ENCODE measurements at places on chromosomes 2 and 18. TPM values are rescaled to one million over a fixed set of nuclear protein-coding genes. Genes with fewer than 3 reads are reported as not detected.

NEU2 gene
- polyA plus RNA-seq, result not detected

SATB2 gene
- 7.2 TPM for polyA plus RNA-seq

RAB6D gene
- 0.17 TPM for polyA plus RNA-seq

TMEM17 gene
- 1.8 TPM for polyA plus RNA-seq

PPP1R7 gene
- polyA plus RNA-seq, result 116 TPM

ALLC gene
- not detected for polyA plus RNA-seq

DCDC2C gene
- polyA plus RNA-seq, result not detected

IL1RL1 gene
- 1.7 TPM for polyA plus RNA-seq

DNA sequence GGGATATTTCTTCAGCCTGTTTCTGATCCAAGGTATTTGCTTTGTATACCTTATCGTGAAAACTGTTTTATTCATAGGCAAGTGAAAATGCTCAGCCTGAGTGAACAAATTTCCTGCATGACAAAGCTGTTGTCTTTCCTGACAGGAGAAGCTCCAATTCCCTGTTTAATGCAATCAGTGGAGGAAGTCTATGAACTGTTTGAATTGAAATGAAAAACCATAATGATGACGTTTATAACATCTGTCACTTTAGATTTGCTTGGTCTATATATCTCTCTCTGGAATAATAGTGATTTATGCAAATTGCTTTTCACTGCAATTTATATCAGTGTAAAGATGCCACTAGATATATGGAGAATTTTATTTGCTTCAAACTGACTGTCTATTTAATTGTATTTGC is 239.4 kb upstream of the HNMT start:
- no peak for DNase-seq

DNA sequence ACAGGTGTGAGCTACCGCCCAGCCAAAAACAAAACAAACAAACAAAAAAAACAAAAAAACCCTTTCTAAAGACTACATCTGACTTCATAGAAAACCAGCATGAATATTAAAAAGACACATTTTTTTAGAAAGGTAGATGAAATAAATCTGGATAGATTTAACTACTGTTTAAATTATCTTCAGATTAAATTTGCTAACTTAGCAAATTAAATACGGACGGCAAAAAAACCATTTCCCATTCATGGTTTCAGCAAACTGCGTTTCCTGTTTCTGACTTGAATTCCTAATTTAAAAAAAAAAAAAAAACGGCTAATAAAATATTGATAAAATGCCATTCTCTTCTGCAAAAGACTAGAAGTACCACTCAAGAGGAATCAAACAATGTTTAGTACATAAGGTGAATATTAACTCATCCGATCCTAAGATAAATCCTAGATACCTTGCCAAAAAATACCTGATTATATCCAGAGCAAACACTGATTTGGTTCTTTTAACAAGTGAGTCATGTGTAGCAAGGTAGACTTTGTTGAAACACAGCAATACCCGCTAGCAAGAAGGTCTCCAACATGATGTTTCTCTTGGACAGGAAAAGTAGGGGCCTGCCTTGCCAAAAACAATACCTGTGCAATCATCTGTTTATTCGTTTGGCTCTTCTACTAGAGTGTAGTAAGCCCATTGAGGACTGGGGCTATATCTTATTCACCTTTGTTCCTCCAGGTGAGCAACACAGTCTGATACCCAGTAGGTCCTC is 96.2 kb downstream of the BARD1 start:
- DNase-seq, result no peak

GRCh38 chr2:168663993-168664392 is 138.4 kb upstream of the NOSTRIN start:
- DNase-seq, result peak; percentile 32

DNA sequence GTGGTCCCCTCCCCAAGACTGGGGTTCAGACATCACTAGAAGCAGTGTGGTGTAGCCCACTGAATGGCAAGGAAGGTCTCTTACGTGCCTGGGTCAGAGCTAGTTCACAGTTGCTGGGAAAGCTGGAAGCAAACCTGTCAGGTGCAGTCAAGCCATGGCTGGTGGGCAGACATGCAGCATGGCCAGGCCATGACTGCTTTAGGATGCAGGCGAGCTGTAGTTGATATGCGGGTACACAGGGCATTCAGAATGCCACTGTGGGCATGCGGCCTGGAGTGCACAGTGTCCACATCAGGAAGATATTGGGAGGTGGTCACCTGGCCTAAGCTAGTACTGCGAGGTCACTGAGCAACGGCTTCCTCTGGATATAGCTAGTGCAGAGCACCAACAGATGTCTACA is 11.8 kb upstream of the SLC9A4 start:
- DNase-seq, result no peak

DNA sequence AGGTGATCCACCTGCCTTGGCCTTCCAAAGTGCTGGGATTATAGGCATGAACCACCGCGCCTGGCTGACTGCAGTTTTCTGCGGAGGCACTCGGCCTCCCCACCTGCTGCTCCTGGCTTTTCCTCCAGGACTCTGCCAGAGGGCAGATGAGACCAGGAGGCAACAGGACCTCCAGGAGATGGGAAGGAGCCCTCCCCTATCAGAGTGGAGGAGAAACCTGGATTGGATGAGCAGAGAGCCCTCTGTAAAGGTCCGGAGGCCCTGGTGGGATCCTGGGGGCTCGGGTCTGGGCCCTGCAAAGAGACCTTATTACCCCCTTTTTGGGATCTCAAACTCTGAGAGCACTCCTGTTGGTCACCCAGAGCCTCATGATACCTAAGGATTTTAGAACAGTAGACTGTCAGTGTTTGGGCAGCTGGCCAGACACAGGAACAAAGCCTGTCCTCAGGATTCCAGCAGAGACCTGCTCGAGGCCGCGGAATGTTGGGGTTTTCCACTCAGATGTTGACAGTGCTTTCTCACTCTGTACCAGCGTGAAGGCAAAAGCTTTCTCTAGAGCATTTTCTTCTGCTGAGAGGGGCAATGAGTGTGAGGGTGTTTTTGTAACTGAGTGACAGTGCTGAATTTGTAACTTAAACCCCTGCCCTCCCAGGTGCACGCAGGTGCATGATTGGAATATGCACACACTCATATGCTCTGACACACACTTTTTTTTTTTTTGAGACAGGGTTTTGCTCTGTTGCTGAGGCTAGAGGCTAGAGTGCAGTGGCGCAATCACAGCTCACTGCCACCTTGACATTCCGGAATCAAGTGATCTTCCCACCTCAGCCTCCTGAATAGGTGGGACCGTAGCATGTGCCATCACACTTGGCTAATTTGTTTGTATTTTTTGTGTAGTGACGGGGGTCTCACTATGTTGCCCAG is 48.4 kb downstream of the NPPC start:
- DNase-seq, result no peak

DNA sequence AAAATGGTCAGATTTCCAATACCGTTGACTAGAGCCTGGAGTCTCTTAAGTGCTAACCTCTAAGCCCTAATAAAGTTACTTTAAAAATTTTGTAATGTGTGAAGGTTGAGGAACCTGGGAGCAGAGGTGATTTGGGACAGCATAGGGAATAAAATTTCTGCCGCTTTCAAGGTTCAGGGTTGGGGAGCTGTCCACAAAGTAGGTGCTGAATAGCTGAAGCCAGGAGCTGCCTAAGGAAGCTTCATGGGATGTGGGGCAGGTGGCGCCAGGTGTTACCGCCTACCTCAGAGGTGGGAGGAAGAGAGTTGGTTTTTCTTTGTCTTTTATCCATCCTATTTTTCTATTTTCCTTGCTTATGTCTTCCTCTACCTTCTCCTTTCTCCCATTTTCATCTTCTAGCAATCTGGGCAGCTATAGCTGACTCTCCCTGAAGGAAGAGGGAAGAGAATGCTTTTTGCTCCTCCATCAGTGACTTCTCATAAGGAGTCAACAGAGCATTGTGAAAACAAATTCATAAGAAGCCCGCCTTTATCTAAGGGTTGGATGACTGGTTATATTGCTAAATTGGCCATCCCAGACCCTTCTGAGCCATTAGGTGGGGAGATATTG is 178.7 kb downstream of the CLIP4 start:
- DNase-seq, result no peak

DNA sequence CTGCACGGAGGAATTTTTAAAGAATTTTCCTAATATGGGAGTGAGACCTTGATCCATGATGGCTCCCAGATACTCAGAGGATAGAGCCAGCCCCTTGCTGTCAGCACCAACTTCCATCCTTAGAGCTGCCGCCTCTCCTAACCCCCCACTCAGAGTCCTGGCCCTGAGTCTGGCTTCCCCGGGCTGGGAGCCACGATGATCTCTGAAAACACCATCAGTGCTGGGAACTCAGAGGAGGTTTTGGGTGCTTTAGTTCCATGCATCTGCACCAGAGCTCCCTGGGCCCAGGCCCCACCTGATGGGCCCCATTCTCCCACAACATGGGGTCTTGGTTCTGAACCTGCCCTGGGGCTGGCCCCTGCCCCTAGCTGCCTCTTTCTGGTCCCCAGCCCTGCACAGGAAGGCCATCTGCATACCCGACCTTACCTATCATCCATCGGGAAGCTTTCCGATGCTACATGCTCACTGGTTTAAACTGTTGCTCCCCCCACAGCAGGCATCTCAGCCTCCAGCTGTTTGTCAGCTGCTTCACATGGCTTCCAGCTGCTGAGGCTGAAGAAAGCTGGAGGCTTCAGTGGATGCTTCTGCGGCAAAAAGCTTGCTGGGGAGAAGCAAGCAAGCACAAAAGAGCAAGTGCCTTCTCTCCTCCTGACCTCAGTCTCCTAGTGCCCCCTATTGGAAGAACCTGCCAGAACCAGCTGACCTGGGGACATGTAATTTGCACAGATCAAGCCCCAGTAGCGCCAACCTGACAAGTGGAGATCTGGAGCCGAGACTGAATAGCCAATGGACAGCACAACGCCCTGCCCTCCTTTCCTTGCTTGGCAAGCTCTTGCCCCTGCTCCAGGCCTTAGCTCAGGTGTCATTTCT is 24.2 kb upstream of the RHOB start:
- DNase-seq, result peak; percentile 36

DNA sequence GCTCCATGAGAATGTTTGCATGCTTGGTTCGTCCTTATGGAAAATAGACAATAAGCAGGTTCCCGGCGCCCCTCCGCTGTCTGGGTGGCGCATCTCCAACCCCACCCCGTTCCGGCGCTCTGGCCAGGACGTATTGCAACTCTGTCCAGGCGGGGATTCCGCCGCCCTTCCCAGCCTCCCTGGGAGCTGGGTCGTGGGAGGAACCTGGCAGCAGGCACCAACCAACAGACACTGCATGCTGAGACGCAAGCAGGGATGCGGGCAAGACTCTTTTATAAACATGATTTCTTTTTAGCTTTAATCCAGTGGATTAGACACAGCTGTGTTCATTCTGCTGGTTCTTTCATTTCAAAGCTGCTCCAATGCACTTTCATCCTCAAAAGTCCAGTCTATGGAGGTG is 240.2 kb downstream of the SH3BP4 start:
- no peak for DNase-seq

GRCh38 chr2:15772086-15772595 is 168.2 kb upstream of the MYCN start:
- no peak for DNase-seq

DNA sequence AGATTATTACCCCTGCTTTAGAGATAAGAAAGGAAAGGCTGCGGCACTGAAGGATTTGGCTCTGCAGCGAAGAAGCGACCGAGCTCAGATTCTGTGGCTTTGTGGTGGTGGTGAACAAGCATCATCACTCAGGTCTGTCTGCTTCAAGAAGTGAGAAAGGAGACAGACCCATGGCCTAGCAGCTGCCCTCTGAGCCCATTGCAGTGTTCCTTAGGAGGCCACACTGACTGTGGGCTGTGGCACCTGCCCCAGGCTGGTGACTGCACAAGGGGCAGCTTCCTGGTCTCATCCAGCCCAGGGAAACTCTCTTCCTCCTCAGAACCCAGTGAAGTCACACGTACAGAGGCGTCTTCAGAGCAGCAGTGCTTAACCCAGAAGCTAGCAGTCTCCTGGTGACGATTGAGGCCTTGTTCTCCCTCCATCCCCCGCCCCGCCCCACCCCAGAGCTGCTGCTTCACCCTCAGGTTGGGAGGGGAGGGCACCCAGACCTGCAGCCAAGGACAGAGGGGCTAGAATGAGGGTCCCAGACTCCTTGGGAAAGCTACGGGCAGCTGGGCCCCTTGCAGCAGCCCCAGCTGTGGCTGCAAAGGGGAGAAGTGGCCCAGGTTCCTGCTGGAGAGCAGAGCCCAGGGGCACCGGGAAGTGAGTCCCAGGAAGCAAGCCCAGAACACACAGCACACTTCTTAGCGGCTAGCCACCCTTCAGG is 22.2 kb downstream of the BIN1 start:
- DNase-seq, result no peak

DNA sequence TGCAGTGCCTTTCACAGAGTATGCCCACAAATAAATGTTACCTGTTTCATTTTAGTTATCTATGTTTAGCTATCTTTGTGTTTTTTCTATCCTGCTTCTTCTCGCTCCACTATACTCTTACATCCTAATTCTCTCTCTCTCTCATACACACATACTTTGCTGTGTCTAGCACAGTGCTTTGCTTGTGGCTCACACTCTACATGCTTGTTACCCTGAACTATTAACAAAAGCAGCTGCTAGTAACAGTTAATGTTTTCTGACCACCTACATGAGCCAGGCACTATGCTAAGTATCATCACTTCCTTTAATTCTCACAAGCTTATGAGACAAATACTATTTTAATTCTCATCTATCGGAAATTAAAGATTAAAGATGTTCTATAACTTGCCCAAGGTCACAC is 390.5 kb upstream of the HNRNPA3 start:
- no peak for DNase-seq

DNA sequence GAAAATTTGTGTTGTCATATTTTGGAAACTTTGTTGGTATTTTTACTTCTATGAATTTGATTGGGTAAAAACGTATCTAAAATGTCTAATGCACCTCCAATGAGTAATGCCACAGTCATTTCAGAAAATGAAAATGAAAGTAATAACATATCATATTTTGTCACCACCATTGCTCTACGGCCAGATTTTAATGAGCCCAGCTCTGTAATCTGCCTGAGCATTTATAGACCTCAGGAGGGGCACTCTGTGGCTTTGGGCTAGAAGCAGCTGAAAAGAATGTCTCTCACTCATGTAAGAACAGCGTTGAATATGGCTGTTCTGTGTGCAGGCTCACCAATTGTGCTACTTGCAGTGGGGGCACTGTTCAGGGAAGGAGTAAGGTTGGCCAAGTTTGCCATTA is 32.7 kb upstream of the ABCA12 start:
- no peak for DNase-seq

DNA sequence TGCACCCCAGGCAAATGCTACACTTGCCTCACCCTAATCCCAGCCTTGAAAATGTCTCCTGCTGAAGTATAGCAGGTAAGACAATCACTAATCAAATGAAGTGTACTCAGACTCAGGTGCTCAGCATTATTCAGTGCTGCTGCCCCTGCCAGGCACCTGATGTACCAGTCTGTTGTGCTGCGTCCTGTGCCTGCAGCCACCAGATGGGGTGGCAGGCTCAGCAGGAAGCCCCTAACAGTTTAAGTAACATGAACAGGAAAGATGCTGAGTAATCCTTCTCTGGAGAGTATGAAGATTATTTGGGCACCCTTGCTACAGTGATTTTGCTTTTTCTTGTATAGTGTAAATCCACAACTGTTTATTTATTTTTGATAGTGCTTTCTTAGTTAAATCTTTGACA is 69.1 kb downstream of the TACR1 start:
- peak; percentile 16 for DNase-seq

- no peak for DNase-seq
Observed at GRCh38 chr2:149562324-149562723, 25.3 kb downstream of the MMADHC start.

Data from brain (organoid and tissue), 16 donors.